ENCODE measurements at places on chromosomes 2 and 18.

- DNase-seq = no peak
Measured at GRCh38 chr18:64409511-64409910, 260.6 kb upstream of the LINC00305 start.

DNA sequence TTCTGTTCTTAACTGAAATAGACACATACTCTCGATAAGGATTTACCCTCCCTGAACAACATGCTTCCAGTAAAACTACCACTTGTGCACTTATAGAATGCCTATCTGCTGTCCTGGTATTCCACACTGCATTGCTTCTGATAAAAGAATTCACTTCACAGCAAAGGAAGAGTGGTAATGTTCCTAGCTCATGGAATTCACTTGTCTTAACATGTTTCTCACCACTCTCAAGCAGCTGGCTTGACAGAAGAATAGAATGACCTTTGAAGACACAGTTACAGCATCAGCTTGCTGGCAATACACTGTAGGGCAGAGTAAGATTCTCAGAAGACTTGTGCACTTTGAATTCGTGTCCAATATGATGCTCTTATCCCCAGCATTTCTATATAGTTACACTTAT lies 524.1 kb upstream of the CNTNAP5 start:
- DNase-seq = no peak

DNA sequence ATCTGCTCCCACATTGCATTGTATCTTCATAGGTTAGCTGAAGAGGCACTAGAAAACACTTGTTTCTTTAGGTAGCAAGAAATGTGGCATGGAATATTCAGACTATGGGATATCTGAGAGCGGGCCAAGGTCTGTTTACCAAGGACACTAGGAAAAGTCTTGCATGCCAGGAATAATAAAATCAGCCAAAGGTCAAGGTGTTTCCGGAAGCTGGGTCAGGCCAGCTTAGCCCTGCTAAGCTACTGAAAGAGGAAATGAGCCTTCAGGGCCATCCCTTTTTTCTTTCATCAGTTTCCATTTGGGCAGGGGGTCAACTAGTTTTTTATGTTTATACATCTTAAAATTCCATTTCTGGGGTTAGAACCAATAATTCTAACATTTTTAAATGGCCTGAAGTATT lies 101.1 kb downstream of the DPP4 start:
- no peak for DNase-seq

DNA sequence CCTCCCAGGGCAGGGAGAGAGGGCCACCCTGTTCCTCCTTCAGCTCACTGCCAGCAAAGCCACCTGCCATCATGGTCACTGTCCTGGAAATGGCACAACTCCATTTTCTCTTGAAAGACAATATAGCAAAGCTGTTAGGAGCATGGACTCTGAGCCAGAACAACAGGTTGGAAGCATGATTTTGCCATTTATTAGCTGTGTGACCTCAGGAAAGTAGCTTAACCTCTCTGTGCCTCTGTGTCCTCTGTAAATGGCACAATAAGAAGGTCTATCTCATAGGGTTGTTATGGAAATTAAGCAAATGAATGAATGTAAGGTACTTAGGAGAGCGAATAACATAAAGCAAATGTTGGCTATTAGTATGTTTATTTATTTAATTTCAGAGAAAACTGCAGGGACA lies 730.4 kb upstream of the ID2 start:
- no peak for DNase-seq

GRCh38 chr2:62495761-62496160 lies 10.2 kb downstream of the TMEM17 start:
- DNase-seq = no peak

DNA sequence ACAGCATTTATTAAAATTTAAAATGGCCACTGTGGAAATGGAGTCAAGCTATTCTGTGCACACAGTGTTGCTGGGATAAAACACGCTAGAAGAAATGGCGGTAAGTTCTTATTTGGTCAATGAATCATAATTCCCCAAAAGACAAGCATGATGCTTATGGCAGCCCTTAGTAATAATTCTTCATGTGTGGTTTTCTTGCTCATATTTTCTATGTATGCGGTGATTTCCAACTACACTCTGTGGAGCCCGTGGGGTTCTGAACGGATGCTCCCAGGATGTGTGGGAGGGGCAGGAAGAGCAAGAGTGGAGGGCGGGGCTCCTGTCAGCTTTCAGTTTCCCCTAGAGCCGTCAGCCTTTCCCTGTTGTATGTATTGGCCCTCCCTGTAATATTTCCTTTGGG lies 91.7 kb upstream of the RMDN2 start:
- no peak for DNase-seq

DNA sequence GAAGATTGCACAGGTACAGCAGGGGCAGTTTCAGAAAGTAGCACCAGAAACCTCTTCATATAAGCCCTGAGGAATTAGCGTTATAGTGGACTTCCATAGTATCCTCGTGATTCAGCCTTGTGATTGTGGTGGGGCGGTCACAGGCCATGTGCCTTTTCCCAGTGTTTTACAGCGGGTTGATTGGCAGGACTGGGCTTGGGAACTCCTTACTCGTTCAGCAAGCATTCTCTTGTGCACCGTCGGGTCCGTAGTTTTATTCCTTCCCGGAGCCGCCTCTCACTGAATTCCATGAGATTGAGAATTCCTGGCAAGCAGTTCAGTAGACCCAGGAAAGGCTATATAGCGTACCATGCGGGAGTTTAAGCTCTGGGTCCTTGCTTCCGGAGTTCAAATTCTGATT lies 5.2 kb downstream of the COPS8 start:
- no peak for DNase-seq

- no peak for DNase-seq
Measured at GRCh38 chr2:45435316-45435715, 175.8 kb downstream of the SRBD1 start.

GRCh38 chr2:225367482-225367881 lies 32.0 kb upstream of the NYAP2 start:
- DNase-seq = no peak

- no peak for DNase-seq
Measured at GRCh38 chr18:80044072-80044471, 9.8 kb downstream of the RBFA start.

DNA sequence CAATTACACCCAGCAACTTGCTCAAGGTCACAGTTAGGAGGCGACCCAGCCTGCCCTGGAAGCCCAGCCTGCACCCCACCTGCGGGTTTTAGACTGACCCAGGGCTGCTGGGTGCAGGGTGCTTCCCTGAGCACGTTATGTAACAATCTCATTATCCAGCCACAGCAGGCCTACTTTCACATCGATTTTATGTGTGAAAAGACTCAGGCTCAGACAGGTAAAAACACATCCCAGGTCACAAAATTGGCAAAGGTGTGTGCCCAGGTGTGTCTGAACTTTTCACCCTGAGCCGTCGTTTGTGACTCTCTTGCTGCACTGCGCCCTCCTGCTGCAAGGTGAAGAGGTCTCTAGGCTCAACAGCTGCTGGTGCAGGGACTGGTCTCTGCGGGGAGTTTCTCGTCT lies 668.2 kb upstream of the HS6ST1 start:
- DNase-seq = no peak

DNA sequence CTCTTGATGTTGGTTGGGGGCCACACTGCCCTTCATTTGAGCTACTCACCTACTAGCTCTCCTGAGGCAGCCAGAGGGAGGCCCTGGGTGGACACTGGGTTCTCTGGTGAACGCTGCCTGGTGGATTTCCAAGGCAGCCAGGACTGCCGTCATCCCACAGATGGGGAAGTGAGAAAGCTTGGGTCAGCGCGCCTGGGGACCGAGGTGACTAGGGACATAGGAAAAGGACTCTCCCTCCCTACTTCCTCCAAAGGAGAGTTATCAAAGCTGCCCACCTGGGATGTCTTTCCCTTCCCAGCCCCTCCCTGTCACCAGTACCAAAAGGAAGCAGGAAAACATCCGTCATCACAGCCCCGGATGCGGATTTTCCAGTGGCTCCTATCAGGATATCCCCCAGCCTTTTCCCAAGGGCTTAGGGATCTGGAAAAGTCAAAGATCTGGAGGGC lies 3.8 kb upstream of the SEMA4C start:
- DNase-seq = no peak

DNA sequence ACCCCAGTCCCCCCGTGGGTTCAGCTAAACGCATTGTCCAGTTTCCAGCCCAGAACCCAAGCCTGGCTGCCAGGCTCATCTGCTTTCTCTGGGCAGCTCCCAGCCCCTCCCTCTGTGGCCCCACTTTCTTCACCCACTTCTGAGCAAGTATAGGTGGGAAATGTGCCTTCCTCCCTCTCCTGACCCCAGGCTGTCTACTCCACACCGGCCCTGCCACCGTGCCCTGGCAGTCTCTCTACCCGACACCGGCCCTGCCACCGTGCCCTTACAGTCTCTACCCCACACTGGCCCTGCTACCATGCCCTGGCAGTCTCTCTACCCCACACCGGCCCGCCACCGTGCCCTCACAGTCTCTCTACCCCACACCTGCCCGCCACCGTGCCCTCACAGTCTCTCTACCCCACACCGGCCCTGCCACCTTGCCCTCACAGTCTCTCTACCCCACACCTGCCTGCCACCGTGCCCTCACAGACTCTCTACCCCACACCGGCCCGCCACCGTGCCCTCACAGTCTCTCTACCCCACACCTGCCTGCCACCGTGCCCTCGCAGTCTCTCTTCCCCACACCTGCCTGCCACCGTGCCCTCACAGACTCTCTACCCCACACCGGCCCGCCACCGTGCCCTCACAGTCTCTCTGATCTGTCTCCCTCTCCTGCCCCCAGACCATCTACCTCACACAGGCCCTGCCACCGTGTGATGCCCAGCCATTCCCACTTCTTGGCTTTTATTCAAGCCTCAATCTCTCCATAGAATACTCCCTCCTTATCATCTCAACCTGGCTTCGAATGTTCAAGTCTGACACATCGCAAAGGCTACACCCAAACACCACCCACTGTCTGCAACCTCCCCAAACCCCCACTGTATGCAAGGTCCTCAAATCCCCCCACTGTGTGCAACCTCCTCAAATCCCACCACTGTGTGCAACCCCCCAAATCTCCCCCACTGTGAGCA lies 108.9 kb downstream of the TPO start:
- DNase-seq = no peak

- DNase-seq = no peak
Measured at GRCh38 chr18:5895299-5895875, at the start of gene TMEM200C. TSS of gene TMEM200C (minus strand) at chr18:5895522. CDS start at chr18:5892063, 3,459 bp downstream.

DNA sequence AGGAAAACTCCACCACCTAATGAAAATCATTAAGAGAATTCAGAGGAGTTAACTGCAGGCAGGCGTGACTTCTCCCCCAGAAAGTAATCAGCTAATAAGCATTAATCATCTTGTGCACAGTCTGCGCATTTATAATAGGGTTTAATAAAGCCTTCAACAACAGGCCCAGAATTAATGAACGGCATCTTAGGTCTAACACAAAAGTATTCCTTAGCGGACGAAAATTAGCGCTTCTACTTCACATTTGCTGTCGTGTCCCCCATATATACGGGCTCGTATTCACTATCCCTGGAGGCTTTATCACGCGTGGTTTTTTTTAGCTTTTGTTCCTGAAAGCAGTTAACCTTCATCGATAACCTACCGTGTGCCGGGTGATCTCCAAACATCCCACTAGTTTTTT lies 1.8 kb downstream of the ATP8B1 start:
- DNase-seq = no peak

- no peak for DNase-seq
Measured at GRCh38 chr18:54148678-54149077, 75.8 kb downstream of the MBD2 start.

DNA sequence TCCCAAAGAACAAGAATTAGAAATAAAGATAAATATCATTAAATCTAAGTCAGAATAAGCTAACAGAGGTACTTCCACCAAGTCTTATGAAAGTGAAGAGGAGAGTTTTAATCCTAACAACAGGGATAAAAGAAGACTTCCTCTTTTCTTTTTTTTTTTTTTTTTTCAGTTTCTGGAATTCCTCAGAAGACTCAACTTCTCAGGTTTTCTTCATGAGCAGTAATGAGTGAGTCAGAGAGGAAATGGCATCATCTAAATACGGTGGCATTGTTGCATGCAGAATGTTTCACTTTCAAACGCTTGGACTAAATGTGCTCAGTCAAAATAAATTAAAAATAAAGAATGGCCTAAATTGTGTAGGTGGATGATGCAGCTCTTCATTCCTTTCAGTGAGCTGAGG lies 45.6 kb upstream of the ARHGAP15 start:
- no peak for DNase-seq

- no peak for DNase-seq
Measured at GRCh38 chr2:148455791-148456190, 188.8 kb upstream of the EPC2 start.

- no peak for DNase-seq
Measured at GRCh38 chr18:36160959-36161371, 26.3 kb upstream of the MOCOS start.

GRCh38 chr2:180406687-180407086 lies 399.6 kb upstream of the CWC22 start:
- no peak for DNase-seq

DNA sequence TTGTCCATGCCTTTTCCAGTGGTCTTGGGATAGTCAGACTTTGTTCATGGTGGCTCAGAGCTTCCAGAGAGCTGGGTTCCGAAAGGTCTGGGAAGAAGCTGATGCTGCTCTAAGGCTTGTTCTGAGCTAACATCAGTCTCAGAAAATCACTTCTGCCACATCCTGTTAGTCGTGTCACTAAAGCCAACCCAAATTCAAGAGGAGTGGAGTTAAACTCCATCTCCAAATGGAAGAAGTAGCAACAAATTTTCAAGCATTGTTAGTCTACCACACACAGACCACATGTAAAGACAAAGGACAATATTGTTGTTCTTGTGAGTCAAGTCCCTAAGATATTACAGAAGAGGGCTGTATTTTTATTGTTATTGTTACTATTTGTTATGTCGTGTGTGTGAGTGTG lies 77.8 kb downstream of the PID1 start:
- DNase-seq = no peak

DNA sequence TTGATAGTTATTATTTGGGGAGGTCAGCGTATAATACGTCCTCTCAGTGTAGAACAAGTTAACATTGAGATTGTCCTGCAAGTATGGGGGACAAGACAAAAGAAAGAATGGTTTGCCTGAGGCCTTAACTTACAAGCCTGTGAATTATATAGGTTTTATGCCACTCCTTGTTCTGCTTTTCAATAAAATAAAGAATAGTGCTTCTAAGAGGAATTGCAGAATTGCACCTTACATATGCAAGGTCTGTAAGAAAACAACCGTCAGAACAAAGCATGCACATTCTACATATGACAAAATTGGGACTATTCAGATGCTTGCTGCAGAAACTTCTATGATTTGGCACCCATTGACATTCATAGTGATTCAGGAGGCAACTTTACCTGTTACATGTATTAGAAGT lies 785.0 kb downstream of the NR4A2 start:
- DNase-seq = no peak

- no peak for DNase-seq
Measured at GRCh38 chr2:234863043-234863934, 88.5 kb upstream of the SH3BP4 start.

All from CD4-positive, alpha-beta T cell (primary cell).